ENCODE measurements at places on chromosomes 5 and 9. TPM values are rescaled to one million over a fixed set of nuclear protein-coding genes. Genes with fewer than 3 reads are reported as not detected.

GRCh38 chr5:176692326-176692725 is 45.0 kb downstream of the TSPAN17 start:
- no peak for DNase-seq

DNA sequence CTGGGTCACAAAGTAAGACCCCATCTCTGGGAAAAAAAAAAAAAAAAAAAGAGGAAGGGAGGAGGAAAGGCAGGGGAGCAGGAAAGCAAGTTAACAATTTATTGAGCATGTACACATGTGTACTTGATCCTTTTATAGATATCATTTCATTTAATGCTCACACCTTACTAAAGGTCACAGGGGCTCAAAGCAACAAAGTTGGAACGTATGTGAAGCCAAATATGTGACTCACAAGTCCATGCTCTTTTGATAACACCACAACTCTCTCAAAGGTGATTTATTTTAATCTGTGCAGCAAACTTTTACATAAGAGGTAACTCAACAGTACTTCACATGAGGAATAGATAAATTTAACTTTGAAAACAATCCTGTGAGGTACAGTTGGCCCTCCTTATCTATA is 34.4 kb upstream of the DTWD2 start:
- DNase-seq = no peak

DNA sequence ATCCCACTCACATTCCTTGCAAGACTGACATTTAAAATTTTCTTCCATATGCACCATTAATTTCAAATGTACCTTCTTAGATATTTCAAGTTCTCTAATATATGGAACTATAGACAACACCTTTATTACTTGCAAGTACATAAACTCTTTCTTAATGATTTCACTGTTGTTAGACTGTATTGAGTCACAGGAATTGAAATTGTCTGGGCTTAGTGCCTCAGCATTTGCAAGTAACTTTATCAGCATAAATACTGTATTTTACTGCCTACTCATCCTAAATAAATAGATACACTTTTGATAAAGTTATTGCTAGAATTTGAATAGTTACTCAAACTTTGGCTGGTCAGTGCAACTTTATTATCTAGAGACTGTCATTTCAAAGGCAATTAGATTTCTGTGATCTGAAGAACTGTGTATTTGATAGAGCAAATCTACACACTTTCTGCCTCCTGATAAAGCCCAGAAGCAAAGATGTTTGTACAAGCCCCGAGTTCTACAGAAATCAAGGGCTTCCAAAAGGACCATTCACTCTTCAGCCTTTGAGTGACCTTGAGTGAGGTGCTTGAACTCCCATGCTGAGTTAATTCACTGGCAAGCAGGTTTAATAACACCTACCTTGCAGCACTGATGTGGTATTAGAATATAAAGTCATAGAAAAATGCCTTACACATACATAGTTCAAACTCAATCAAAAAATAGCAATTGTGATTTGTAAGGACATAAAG is 91.6 kb downstream of the COX7C start:
- DNase-seq = no peak

- no peak for DNase-seq
Measured at GRCh38 chr5:41637424-41637823, 127.0 kb upstream of the PLCXD3 start.

DNA sequence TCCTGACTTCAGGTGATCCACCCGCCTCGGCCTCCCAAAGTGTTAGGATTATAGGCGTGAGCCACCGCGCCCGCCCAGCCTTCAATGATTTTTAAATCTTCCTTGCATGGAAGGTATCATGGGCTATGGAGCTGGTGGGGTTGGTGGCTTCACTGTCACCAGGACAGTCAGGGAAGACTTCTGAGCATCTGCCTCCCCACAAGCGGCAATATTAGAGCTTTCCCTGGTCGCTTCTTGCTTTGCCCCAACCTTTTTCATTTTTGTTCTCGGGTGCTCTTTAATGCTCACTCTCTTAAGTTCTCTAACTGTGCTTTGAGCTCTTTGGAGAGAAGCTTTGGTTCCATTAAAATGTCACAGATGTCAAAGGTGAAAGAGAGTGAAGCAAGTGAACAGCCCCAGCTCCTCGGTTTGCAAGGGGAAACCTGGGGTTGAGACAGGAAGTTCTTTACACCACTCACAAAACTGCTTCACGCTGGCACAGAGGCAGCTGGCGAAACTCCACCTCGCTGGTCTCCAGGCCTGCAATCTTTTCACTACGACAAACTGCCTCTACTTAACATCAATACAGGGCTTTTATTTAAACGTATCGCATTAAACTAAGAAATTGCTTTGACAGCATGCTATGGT is 142.5 kb upstream of the RETREG1 start:
- peak; percentile 25 for DNase-seq

- DNase-seq = peak; percentile 52
Measured at GRCh38 chr5:119355685-119356611, at the start of gene TNFAIP8. Gene TNFAIP8 (plus strand): TSS chr5:119356019. CDS start chr5:119356091, 72 bp downstream.

DNA sequence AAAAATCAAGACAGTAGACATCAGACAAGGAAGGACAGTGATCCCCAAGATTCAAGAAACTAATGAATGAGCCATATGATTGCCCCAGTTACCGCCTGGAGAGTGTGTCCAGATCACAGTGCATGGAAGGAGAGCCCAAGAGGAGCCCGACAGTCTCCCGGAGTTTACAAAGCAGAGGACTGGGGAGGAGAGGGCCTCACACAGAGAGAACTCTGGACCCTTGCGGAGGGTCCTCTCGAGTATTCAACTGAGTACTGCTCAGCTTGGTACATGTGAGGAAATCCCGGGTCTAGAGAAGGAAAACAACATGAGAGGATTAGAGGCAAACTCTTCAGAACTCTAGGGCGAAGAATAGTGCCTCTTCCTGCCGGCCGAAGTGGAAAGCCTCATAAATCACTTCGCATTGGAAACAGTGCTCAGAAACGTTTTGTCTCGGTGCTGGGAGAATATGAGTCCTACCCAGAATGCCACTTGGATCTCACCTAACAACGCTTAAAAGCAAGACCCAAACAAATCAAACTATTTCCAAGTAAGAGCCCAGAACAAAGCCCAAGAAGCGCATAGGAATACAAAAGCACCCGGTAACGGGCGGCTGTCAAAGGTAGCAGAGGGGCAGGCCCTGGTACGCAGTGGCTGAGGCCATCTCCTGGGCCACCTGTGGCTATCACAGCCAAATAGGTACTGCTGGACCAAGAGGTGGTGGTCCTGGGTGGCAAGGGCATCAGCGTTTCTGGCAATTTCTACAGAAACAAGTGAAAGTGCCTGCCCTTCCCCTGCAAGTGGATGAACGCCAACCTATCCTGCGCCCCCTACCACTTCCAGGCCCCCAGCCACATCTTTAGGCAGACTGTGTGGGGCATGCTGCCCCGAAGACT is 36.0 kb downstream of the FAM78A start:
- no peak for DNase-seq

DNA sequence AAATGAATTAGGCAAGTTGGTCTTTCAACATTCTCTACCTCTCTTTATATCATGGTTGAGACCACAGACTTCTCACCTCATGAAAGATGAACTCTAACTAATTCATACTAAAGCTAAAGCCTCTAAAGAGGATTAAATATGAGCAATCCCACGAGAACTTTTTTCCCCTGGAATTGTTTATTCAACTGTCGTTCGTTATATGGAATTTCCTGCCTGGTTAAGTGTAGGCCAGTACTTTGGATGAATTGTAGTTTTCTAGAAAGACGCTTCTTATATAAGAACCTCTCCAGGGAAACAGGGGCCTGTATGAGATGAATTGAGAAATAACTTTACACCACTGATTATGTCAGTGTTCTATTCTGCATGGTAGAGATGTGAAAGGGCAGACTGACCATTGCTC is 42.9 kb downstream of the PDCD1LG2 start:
- peak; percentile 72 for DNase-seq

DNA sequence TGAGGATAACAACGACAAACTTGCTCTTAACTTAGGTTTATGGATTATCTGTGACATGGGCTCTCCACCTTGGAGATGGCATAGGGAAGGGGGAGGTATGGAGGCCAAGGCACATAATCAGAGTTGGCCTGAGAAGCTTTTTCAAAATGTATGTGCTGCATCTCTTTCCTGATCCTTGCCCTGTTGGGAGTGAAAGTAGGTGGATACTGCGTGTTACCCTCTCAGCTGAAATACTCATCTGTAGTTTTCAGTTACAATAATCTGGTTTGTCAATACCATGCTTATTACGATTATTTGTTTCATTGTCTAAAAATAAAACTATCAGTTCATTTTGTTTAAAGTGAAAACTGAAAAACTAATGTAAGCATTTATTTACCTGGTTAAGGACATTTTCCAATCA is 86.7 kb downstream of the SLC44A1 start:
- DNase-seq = no peak

GRCh38 chr5:116025866-116026265 is 6.4 kb upstream of the ARL14EPL start:
- no peak for DNase-seq

- peak; percentile 67 for DNase-seq
Measured at GRCh38 chr5:64384765-64385164, 121.0 kb upstream of the RGS7BP start.

DNA sequence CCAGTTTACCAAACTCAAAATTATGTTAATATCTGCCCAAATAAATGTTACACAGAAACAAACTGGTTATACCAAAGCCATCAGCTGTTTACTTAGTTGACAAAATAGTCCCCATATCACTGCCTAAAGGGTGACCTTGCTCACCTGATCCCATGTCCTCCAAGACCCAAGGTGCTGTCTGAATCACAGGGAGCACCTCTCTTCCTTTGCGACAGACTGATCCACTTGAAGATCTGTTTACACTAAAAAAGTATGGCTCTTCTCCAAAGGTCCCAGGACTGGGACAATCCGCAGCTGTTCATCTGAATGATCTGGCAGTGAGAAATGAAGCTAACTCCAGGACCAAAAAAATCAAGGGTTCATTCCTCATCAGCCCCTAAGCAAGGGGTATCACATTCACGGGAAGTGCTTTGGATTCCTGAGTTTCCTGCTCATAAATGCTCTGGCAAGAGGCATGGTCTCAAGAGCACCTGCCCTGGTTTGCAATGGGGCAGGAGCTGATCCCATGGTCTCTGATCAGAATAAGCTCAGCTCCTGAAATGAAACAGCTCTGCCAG is 5.0 kb downstream of the PRUNE2 start:
- DNase-seq = peak; percentile 10

DNA sequence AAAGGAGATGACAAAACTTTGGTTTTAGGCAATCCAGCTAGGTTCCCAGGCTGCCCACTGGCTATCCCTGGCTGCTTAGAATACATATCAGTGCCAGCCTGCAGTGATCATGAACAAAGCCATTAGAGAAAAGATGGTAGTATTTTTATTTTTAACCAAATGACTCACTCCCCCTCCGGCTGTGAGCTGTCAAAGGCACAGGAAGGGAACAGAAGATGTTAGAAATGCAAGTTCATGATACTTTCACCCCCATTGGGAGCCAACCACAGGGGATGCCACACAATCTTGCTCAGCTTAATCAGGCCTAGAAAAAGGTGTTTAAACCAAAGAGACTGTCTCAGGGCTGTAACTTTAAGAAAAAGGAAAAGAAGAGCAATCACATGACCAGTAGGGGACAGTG is 70.3 kb upstream of the ASTN2 start:
- DNase-seq = no peak

STARD4 gene
- total RNA-seq = 71.1 TPM

C5orf52 gene
- not detected for total RNA-seq

EFNA5 gene
- 36.1 TPM for total RNA-seq

CCDC192 gene
- not detected for total RNA-seq

SEMA5A gene
- 0.17 TPM for total RNA-seq

FANCG gene
- total RNA-seq = 15.3 TPM

DOCK8 gene
- 6.8 TPM for total RNA-seq

SH3RF2 gene
- total RNA-seq = 0.17 TPM

TLE1 gene
- 92.7 TPM for total RNA-seq

Measured in dermis blood vessel endothelial cell (primary cell).